ENCODE measurements at places on chromosomes 16 and 17. TPM values are rescaled to one million over a fixed set of nuclear protein-coding genes. Genes with fewer than 3 reads are reported as not detected.

CA5A gene
- not detected for total RNA-seq

C16orf92 gene
- not detected for total RNA-seq

SLC5A10 gene
- not detected for total RNA-seq

CA4 gene
- total RNA-seq: not detected

HOXB1 gene
- not detected for total RNA-seq

DCAKD gene
- total RNA-seq: 24.2 TPM

SLC47A2 gene
- total RNA-seq: not detected

KAT2A gene
- 8.7 TPM for total RNA-seq

SCN4A gene
- under 0.01 TPM for total RNA-seq

MMP25 gene
- total RNA-seq: 0.11 TPM

ACSM5 gene
- 0.66 TPM for total RNA-seq

NKD1 gene
- total RNA-seq: under 0.01 TPM

ZNF48 gene
- 8.2 TPM for total RNA-seq
